Kidney epithelial cell (primary cell): ENCODE measurements at places on chromosomes 5 and 9. TPM values are rescaled to one million over a fixed set of nuclear protein-coding genes. Genes with fewer than 3 reads are reported as not detected.

WDR38 gene
- not detected in 2 replicates for total RNA-seq

TAS2R1 gene
- not detected in 2 replicates for total RNA-seq

OBP2B gene
- total RNA-seq, result not detected in 2 replicates

HNRNPK gene
- total RNA-seq, result 662 and 691 TPM in 2 replicates

CCL28 gene
- total RNA-seq, result 4.7 and 7.5 TPM in 2 replicates

RORB gene
- total RNA-seq, result not detected in 2 replicates

SLC34A1 gene
- not detected in 2 replicates for total RNA-seq

ZDHHC21 gene
- 7.5 and 7.7 TPM in 2 replicates for total RNA-seq

ABCA1 gene
- 21.9 and 23.6 TPM in 2 replicates for total RNA-seq

SLC4A9 gene
- total RNA-seq, result 0.07 TPM in 1 of 2 replicates, not detected in the other

PCDHB8 gene
- 0.34 and 0.84 TPM in 2 replicates for total RNA-seq

ANKDD1B gene
- 0.48 and 0.63 TPM in 2 replicates for total RNA-seq

GABRA6 gene
- not detected in 2 replicates for total RNA-seq

KIF4B gene
- not detected in 2 replicates for total RNA-seq

TEK gene
- total RNA-seq, result 0.07 and 0.33 TPM in 2 replicates

MCCC2 gene
- 40.4 and 44.1 TPM in 2 replicates for total RNA-seq

LCN15 gene
- total RNA-seq, result not detected in 2 replicates

SHISAL2B gene
- not detected in 2 replicates for total RNA-seq

PAPPA gene
- 15.4 and 15.5 TPM in 2 replicates for total RNA-seq

KIF20A gene
- 4.4 and 4.6 TPM in 2 replicates for total RNA-seq

IGIP gene
- total RNA-seq, result 3.1 and 4.1 TPM in 2 replicates

PCDHGB7 gene
- total RNA-seq, result 14.0 and 14.1 TPM in 2 replicates
